CD4-positive, alpha-beta T cell treated with Interleukin-6 for 4 hours (primary cell): ENCODE measurements at places on chromosomes 5 and 9.

DNA sequence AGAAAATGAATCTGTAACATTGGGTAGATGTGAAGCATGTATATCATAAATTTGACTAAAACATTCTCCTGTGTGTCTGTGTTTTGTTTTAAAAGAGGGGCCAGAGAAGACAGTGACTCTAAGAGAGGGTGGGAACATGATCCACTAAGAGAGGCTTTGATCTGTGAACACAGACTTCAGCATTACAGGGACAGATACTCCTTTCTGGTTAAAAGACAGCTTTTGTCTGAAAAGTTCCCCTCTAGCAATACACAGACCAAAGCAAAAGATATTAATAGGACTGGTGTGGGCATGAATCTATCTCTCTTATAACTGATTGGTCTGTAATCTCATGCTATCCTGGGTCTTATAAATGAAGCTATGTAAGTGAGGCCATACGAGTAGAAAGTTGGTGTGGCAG lies 150.9 kb downstream of the NUDT12 start:
- DNase-seq = no peak

DNA sequence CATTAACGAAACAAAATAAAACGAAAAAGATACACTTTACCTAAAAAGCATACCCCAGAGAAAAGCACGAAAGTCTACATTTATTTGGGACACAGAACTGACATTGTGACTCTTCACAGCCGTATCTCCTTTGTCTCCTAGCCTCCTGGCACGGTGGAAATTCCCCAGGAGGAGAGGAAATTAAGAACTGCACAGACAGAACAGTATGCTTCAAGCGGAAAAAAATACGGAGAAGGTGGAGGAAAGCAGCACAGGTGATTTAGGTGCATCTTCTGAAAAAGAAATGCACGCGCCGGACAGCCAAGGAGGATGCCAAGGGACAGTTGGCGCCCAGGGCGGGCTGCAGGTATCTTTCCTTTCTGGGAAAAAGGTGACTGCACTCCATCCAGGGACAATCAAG lies 32.0 kb downstream of the DDX31 start:
- no peak for DNase-seq

- DNase-seq = no peak
Measured at GRCh38 chr9:136626066-136626725, 36.5 kb upstream of the EGFL7 start.

GRCh38 chr9:90038763-90039162 lies 434.0 kb downstream of the GADD45G start:
- DNase-seq = no peak

DNA sequence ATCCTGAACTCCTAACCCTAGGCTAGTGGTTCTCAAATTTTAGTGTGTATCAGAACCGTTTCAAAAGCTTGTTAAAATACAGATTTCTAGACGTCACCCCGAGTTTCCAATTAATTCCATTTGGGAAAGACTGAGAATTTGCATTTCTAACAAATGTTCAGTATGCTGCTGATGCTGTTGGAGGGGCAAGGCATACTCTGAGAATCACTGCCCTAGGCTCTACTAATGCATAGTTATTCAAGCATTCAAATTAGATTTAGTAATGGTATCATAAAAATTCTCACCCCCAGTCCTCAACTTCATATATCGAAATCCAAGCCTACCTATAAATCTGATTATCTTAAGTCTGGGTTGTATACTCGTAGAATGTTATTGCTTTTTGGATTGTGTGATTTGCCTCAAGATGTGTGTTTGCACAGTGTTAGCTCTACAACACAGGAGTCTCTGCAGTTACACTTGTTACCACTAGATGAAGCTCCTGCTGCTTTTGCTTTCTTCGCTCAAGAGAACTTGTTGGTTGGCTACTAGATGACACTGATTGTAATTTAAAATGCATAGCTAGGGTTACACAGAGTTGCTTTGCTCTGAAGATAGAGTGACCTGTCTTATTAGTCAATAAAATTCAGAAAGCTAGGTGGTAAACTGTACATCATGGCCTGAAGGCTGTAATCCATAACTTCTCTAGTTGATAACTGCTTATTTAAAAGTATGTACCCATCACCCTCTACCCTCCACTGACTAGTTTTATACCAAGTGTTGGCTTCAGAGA lies 7.5 kb upstream of the ERAP2 start:
- DNase-seq = peak; percentile 44

DNA sequence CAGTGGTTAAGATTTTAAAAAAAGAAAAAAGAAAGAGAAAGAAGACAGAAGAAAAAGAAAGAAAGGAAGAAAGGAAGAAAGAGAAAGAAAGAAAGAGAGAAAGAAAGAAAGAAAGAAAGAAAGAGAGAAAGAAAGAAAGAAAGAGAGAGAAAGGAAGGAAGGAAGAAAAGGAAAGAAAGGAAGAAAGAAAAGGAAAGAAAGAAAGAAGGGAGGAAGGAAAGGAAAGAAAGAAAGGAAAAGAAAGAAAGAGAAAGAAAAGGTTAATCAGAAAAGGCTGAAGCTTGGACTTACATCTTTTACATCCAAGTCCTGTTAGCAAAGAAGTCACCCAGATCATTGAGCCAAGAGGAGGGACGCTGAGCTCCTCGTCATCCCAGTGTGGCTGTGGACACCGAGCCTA lies 70.0 kb downstream of the IRX2 start:
- no peak for DNase-seq

- peak; percentile 36 for DNase-seq
Measured at GRCh38 chr9:75108571-75108970, 20.3 kb downstream of the OSTF1 start.

DNA sequence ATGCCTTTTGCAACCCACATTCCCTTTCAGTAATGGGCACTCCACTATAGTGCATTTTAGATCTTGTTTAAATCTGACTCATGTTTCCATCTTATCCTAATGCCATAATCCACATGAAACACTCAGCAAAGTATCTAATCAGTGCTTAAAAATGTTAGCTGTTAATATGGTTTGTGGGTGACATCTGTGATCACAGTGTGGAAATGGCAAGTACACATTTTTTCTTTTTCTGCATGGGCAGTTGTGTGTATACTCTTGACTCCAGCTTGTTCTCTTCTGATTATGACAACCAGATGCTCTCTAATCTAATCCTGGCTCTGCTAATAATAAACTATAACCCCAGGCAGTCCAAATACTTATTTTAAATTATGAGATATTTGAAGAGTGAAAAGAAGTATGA lies 103.3 kb downstream of the EDIL3 start:
- no peak for DNase-seq

- DNase-seq = no peak
Measured at GRCh38 chr5:168654211-168654721, 75.1 kb upstream of the PANK3 start.

DNA sequence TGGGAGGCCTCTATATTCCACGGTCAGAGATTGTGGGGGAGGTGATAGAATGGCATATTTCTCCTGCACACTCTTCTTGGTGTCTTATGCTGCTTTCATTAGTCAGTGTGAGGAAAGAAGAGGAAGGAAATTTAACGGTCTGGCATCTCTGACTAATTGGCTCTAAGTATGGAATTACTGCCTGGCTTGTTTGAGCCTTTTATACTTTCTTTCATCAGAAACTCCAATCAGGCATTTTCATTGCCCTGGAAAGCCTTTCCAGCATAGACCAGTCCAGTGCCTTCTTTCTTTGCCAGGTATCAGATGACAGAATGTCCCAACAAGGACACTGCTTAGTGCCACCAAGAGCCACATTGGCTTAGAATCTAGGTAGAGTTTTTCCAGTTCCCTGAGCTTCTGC lies 30.2 kb downstream of the CYSTM1 start:
- DNase-seq = no peak

GRCh38 chr5:117271656-117272055 lies 697.0 kb upstream of the SEMA6A start:
- no peak for DNase-seq

DNA sequence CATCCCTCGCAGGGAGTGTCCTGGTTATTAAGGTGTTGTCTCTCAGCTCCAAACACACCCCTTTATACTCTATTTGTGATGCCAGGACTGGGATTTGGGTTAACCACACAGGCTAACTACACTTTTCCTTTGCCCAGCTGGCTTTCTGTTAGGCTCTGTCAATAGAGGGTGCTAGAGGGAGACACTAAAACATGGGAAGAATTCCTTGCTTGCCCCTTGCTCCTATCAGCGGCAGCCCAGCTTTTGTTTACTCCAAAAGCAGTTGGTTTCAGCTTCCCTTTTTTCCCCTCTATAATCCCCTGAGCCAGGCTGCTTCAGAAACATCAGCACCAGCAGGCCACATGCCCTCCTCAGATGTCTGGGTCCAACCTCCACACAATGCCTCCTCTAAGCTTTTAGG lies 297.1 kb downstream of the KCTD16 start:
- no peak for DNase-seq

- no peak for DNase-seq
Measured at GRCh38 chr9:37121881-37122280, 1.5 kb downstream of the ZCCHC7 start.
